CD4-positive, CD25-positive, alpha-beta regulatory T cell (primary cell): ENCODE measurements at places on chromosomes 5 and 9. TPM values are rescaled to one million over a fixed set of nuclear protein-coding genes. Genes with fewer than 3 reads are reported as not detected.

- no peak overlapping the region for H3K27ac ChIP-seq
- no peak for DNase-seq
Measured at GRCh38 chr5:72658761-72659540, 151.7 kb upstream of the ZNF366 start.

- H3K4me1 ChIP-seq, result no peaks in the 10 kb centered on the region
- no peak for DNase-seq
- H3K4me3 ChIP-seq, result no peak overlapping the region
- H3K27me3 ChIP-seq, result peaks cover 28% of the 10 kb centered on the region
Measured at GRCh38 chr5:158013939-158014338, 155.0 kb upstream of the CLINT1 start.

DNA sequence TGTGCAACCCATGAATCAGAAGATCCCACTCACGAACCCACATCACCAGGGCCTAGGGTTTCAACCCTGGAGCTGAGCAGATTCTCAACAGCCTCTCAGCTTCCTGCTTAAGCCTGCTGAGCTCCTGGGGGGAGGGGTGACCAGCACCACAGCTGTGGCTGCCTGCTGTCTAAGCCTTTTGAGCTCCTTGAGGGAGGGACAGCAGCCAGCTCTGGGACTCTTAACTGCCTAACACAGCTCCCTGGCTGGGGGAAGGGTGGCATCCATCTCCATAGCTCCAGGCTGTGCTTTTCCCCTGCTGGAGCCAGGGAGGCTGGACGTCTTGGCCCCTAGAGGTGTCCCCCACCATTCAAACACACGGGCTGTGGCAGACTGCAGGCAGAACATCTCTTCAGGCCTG is 250.3 kb downstream of the DMAC1 start:
- H3K36me3 ChIP-seq, result no peaks in the 10 kb centered on the region
- no peak overlapping the region for H3K4me3 ChIP-seq
- no peaks in the 10 kb centered on the region for H3K4me1 ChIP-seq
- no peak for DNase-seq

- H3K36me3 ChIP-seq, result no peaks in the 10 kb centered on the region
- no peak overlapping the region for H3K27ac ChIP-seq
- DNase-seq, result no peak
- no peak overlapping the region for H3K4me3 ChIP-seq
Measured at GRCh38 chr9:70395652-70396051, 18.8 kb downstream of the KLF9 start.

DNA sequence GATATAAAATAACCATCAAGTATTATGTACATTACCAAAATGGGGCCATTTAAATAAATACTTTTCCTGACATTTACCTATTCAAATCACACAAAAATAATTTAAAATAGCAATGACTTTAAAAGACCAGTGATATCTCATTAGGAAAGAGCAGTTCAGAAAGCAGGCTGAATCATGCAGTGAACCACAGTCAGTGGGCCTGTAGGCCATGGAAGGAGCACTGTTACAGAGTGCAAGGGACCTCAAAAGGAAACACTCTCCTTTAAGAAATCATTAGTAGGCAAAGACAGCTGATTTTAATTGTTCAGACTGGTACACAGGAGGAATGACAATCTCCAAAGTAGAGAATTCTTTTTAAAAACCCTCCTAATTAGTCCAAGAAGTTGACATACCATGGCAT is 283.5 kb upstream of the EFNA5 start:
- no peak overlapping the region for H3K27ac ChIP-seq
- H3K27me3 ChIP-seq, result no peaks in the 10 kb centered on the region
- no peak for DNase-seq

- H3K27ac ChIP-seq, result no peak overlapping the region
- no peak overlapping the region for H3K4me3 ChIP-seq
- no peaks in the 10 kb centered on the region for H3K27me3 ChIP-seq
- H3K36me3 ChIP-seq, result no peaks in the 10 kb centered on the region
Measured at GRCh38 chr5:15388866-15389265, 111.1 kb upstream of the FBXL7 start.

DNA sequence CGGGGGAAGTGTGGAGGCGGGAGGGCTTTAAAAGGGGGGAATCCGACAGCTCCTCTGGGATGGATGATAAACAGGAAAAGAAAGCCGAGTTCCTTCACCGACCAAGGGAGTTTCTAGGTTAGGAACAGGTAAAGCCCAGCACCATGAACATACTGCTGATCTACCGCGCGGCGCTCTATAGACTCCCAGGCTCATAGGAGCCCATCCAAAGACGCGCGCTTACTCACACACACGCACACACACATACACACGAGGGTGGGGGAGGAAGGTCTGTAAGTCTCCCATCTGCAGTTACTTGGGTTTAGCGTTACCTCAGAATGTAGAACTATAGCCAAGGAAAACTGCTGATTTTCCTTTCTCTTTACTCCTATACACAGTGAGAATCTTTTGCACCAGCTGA is 2.6 kb upstream of the GABRB2 start:
- H3K27me3 ChIP-seq, result peaks cover 22% of the 10 kb centered on the region
- H3K4me3 ChIP-seq, result no peak overlapping the region
- no peaks in the 10 kb centered on the region for H3K36me3 ChIP-seq
- no peak overlapping the region for H3K27ac ChIP-seq

DNA sequence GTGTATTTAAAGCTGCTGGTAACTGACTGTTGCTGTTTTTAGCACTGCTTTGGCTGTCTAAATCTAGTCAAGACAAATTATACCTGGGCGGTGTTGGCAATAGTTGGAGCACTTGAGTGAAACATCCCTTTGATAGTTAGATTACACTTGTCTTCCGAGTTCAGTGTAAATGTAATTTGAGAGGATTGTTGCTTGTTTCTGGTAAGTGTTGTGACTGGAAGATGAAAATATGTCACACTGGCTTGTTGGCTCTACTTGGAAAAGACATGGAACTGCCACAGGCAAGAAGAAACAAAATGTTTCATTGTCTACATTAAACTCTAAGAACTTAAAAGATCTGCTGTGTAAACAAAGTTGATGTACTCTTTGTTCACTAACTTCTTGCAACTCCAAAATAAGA is 49.2 kb upstream of the PTPRD start:
- no peaks in the 10 kb centered on the region for H3K4me1 ChIP-seq
- DNase-seq, result no peak
- H3K36me3 ChIP-seq, result no peaks in the 10 kb centered on the region
- H3K4me3 ChIP-seq, result no peak overlapping the region
- H3K27ac ChIP-seq, result no peak overlapping the region
- H3K27me3 ChIP-seq, result no peaks in the 10 kb centered on the region

DNA sequence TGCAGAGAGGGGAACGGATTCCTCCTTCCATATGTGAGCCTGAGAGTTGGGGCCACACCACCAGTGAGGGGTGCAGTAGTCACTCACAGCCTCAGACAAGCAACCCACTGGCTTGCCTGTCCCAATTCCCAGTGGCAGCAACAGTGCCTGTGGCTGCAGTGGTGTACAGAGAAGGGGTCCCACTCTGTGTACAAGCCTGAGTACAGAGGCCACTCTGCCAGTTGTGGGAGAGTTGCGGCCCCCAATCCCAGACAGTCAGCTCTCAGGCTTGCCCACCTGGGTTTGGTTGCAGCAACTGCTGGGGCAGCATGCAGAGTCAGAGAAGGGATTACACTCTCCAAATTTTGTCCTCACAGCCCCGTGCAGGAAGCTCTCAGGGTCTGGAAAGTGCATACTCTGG is 133.2 kb upstream of the RFX3 start:
- no peaks in the 10 kb centered on the region for H3K36me3 ChIP-seq
- H3K27ac ChIP-seq, result no peak overlapping the region
- no peak overlapping the region for H3K4me3 ChIP-seq
- DNase-seq, result no peak

- no peak overlapping the region for H3K27ac ChIP-seq
- H3K4me3 ChIP-seq, result no peak overlapping the region
- no peak for DNase-seq
- no peaks in the 10 kb centered on the region for H3K4me1 ChIP-seq
- H3K27me3 ChIP-seq, result no peaks in the 10 kb centered on the region
- H3K36me3 ChIP-seq, result no peaks in the 10 kb centered on the region
Measured at GRCh38 chr5:138051441-138052296, 18.8 kb upstream of the FAM13B start.

GRCh38 chr5:171447226-171447625 is 27.8 kb downstream of the FGF18 start:
- H3K36me3 ChIP-seq, result no peaks in the 10 kb centered on the region
- H3K4me1 ChIP-seq, result peaks cover 9% of the 10 kb centered on the region
- no peak overlapping the region for H3K4me3 ChIP-seq
- no peak overlapping the region for H3K27ac ChIP-seq
- no peak for DNase-seq
- peaks cover 8% of the 10 kb centered on the region for H3K27me3 ChIP-seq

- H3K27me3 ChIP-seq, result no peaks in the 10 kb centered on the region
- no peaks in the 10 kb centered on the region for H3K36me3 ChIP-seq
- no peak overlapping the region for H3K4me3 ChIP-seq
- no peaks in the 10 kb centered on the region for H3K4me1 ChIP-seq
- H3K27ac ChIP-seq, result no peak overlapping the region
- no peak for DNase-seq
Measured at GRCh38 chr9:117466111-117466510, 51.3 kb upstream of the ASTN2 start.

DNA sequence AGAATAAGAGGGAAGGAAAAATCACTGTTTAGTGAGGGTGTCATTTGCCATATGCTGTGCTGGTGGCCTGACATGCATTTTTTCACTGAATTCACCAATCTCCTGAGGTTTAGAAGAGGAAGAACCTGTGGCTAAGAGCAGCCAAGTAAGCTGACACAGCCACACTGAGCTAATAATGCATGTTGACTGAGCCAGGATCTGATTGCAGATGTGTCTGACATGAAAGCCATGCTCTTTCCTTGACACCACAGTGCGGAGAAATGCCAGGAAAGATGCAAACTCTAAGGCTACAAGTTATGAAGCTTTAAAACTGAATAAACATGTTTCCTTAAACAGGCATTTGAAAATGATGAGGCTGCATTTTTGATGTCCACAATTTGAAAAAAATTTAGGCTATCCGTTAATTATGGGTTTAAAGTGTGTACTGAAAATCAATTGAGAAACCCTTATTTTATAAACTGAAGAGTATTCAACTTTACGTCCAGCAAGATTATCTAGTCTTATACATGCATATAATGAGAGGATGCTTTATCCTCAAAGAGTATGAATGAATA is 208.6 kb downstream of the FBN2 start:
- no peak overlapping the region for H3K27ac ChIP-seq
- DNase-seq, result no peak
- H3K4me3 ChIP-seq, result no peak overlapping the region
- H3K4me1 ChIP-seq, result no peaks in the 10 kb centered on the region
- H3K27me3 ChIP-seq, result no peaks in the 10 kb centered on the region

GRCh38 chr9:37917801-37918664 is 14.1 kb upstream of the SLC25A51 start:
- H3K4me3 ChIP-seq, result no peak overlapping the region
- H3K27me3 ChIP-seq, result no peaks in the 10 kb centered on the region
- no peaks in the 10 kb centered on the region for H3K36me3 ChIP-seq

Gene SPINK14
- total RNA-seq, result not detected

Gene TMEM215
- total RNA-seq, result not detected

Gene C9
- not detected for total RNA-seq

Gene CFAP77
- not detected for total RNA-seq

Gene SIT1
- 76.9 TPM for total RNA-seq

Gene TOMM5
- total RNA-seq, result 31.9 TPM

Gene WWC1
- 1.2 TPM for total RNA-seq
